ENCODE measurements at places on chromosomes 5 and 9.

- DNase-seq: no peak
Observed at GRCh38 chr9:34185778-34186551, 7.1 kb downstream of the UBAP1 start.

GRCh38 chr5:1545126-1545804 is 21.5 kb upstream of the LPCAT1 start:
- DNase-seq: no peak

GRCh38 chr9:129995409-129996160 is 47.4 kb downstream of the FNBP1 start:
- DNase-seq: no peak

GRCh38 chr5:131019111-131019510 is 145.9 kb downstream of the HINT1 start:
- DNase-seq: no peak

GRCh38 chr9:95459851-95460517 is 56.8 kb downstream of the PTCH1 start:
- DNase-seq: no peak

DNA sequence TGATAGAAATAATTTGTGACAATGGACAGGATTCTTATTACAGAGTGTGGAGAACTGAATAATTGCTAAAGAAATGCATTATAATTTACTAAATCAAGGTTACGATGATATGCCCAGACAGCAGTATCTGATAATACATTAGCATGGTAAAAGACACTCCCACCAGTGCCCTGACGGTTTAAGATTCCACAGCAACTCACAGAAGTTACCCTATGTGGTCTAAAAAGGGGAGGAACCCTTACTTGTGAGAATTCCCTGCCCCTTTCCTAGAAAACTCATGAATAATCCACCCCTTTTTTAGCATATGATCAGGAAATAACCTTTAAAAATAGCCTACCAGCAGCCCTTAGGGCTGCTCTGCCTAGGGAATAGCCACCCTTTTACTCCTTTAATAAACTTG is 244.7 kb upstream of the SLC24A2 start:
- no peak for DNase-seq

- DNase-seq: peak; percentile 3
Observed at GRCh38 chr5:141476132-141476911, 556 bp downstream of the PCDHGC3 start.

DNA sequence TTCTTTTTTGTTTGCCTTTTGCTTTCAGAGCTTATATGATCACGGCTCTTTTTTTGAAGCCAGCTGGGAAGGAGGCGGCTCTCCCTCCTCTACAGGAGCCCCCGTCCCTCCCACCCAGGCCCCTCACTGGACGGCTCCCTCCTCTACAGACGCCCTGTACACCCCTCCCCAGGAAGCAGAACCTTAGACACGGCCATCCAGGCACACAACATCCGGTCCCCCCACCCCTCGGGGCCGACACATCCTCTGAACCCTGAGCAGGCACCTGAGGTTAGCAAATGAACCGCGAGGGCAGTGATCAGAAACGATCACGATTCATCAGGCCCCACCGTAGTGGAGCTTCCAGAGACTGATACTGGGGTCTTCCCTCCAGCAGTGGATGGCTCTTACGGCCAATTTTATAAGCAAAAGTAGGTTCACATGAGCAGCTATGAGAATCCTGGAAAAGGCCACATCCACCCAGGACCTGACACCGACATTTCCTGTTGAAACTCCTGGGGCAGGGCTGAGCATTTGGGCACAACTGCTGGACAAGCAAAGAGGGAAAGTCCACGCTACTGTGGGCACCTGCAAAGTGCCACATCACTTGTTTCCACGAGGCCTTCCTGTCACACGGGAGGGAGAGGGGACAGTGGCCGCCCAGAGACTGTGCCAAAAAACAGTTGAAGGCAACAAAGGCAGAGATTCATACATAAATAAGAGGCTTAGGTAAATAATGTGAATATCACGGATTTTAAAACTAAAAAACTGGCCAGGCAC is 78.9 kb downstream of the SEMA4D start:
- DNase-seq: no peak

GRCh38 chr5:116013936-116014335 is 18.3 kb upstream of the ARL14EPL start:
- no peak for DNase-seq

All from NCI-H187 (cell line).